ENCODE measurements at places on chromosomes 3 and 15.

DNA sequence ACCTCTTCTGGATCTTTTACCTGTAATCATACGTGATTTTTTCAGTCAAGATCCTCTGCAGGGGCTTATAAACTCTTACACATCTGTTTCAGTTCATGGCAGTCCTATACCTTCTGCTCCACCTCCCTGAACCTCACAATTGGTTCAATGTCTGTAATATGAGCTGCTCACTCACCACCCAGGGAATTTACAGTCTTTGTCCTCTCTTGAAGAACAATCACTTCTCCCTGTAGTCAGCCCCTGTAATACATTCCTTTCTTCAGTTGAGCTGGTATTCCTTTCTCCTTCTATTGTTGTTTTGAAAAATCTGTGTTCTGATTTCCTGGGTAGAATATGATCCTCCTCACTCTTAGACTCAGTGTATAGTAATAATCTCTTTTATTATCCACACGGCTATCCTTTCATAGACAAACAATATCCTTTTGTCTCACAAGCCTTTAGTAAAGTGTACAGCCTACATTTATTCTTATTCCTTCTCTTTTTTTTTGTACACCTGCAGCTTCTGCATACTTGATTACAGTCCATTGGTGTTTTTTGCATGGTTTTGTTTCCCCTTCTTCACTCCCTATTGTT lies 101.8 kb downstream of the NECTIN3 start:
- no peak for DNase-seq

DNA sequence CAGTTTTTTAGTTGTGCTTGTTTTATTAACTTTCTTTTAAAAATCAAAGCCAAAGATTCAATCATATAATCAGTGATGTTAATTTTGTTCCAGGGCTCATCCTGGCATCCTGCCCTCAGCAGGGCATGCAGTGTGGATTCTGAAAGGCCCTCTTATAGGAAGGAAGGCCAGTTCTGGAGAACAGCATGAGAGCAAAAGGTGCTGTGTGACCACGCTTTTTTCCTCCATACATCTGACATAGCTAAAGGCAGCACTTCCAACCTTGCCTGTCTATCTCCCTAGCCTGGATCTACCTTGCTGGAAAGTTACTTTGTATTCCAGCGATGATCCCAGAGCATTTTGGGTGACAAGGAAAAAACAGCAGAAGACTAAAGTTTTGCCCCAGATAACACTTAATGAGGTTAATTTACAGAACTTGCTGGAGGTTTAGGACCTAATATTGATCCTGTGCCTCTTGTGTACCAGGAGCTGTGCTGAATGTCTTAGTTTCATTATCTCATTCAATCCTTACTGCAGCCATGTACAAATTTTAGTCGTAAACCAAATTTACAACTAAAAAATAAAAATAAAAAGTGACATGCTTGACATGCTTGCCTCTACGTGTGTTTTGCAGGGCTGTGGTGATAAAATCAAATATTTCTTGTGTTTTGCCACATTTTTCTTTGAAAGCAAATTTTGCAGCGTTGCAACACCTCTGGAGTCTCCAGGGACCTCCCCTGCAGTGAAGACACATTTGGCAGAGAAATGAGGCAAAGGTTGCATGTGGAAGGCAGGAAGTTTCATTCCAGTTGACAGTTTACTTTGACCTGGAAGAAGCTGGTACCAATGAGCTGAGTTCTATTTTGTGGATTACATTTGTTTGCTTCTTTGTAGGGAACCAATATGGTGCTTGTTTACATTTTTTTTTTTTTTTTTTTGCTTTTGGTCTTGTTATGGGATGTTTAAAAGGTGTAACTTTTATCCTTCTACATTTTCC lies 13.2 kb downstream of the IL1RAP start:
- no peak for DNase-seq

DNA sequence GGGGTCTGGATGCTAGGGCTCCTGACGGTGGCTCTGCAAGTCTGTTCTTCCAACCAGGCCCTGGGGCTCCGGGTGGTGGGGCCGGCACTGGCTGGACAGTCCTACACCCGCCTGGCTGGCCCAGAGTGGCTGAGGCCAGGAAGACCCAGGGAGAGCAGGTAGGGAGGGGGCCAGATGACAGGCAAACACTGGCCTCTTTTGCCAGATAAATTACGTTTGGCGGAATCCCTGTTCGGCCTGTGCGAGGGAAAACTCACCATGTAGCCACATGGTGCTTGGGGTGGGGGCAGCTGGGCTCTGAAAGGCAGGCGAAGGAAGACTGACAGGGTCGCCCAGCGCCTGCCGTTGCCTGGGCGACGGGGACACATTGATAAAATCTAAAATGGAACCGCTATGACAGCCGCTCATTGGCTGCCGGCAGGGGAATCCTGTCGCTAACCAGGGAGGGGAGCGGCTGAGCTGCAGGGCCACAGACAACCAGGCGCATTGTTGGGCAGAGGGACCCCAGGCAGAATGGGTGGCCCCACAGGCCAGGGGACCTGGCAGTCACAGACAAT lies 30.4 kb downstream of the IQSEC1 start:
- DNase-seq = no peak

GRCh38 chr3:54871867-54872266 lies 56.0 kb downstream of the LRTM1 start:
- no peak for DNase-seq

GRCh38 chr3:151124476-151124875 lies 39.0 kb downstream of the MED12L start:
- no peak for DNase-seq

- DNase-seq = no peak
Measured at GRCh38 chr3:124119056-124119716, 127.3 kb upstream of the ROPN1 start.
